ENCODE measurements at places on chromosomes 16 and 17.
A peak's percentile ranks its signal among the peaks of the same experiment; 100 is the strongest.

DNA sequence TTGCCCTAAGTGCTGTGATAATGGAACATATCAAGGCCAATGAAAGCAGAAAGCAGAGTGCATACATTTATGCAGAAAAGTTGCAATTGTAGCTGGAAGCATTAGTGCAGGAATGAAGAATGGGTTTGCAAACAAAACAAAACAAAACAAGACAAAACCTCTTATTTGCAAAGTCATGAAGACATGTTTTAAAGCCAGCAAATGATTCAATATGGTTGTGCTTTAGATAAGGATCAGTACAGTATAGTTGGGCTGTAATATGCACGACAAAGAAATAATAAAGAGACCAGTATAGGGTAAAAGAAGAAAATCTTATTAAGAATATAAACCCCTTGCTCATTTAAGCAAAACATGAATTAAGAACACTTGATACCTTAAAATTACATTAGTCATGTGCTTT is 398.1 kb downstream of the KIF2B start:
- no peak for DNase-seq

GRCh38 chr16:74277974-74278373 is 18.6 kb upstream of the PSMD7 start:
- no peak for DNase-seq

DNA sequence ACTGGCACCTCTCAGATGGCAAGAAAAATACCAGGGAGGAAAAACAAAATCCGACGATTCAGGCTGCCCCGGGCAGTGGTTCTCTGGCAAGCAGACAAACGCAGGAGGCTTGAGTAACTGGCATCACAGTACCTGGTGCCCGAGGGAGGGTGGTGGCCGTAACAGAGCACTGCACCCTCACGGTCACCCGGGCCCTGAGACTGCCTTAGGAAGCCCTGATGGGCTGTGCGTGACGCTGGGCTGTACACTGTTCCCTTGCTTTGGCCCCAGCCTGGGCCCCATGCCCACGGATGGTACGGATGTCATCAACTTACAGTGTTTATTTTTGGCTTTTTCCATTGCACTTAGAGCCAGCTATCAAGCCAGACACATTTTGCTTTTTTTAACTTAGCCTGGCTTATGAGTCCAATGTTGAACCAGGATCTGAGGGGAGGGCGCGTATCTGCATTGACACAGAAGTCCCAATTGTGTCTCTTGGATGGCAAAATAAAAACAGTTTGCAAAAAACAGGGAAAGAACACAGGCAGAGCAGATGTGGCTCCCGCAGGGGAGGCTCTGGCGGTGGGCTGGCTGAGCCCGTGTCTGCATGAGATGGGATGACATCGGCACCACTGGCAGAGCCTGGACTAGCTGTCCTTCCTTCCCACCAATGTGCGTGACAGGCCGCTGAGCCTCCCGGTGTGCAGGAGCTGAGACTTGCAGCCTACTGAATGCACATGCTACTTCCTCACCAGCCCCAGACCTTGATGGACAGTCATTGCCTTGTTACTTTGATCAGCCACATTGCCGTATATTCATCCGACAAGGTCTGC is 287.7 kb downstream of the FOXL1 start:
- DNase-seq, result peak; percentile 44

DNA sequence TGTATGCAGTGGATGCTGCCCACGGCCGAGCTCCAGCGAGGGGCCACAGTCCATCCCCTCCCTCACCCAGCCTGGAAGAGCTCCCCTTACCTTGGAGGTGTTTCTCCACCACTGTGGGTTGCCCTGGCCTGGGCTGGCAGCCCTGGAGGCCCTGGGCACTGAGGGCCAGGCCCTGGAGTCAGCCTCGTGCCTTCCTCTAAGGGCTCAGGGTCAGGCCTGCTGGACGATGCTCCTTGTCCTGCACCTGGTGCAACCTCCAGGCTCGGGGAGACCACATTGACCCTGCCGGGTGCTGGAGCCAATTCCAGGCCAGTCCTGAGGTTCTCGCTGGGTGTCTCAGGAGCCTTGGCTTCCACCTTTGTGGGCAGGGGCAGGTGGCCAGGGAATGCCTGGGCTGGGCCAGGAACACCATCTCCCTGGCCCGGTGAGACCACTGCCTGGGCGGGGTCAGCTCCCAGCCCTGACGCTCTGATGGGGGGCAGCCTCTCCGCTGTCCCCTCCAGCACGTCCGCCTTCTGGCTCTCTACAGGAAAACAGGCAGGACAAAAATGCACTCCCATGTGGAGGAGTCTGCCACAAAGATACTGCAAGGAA is 10.4 kb downstream of the MYLK3 start:
- DNase-seq, result no peak

DNA sequence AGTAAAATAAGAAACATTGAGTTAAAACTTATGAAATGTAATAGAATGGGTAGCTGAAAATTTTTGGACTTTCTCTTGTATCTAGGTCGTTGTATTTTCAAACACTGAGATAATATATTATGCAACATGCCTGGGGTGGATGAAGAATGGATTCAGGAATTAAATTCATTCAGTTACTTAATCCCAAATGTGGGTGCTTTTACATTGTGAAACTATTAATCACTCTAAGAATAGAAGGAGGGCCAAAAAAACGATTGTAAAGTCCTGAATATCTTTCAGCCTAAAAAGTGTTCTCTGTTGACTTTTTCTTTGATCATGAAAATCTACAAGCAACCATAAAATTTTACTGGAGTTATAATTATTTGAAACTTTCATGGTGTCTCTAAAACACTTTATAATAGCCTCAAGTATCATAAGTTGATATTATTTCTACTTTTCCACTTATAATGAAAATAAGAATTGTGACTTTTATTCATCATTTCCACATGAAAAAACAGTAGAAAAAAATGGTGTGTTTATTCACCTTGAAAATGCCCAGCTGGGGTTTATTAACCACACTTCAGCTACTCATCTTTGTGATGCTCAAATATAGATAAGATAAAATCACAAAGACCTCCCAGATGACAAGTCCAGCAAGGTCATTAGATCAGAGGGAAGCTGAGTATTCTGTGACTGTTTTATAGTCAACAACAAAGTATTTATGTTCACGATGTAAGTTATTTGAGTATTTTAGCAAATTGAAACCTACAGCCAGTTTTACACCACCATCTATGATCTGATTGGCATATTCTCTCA is 619.9 kb upstream of the SOX9 start:
- DNase-seq, result no peak

DNA sequence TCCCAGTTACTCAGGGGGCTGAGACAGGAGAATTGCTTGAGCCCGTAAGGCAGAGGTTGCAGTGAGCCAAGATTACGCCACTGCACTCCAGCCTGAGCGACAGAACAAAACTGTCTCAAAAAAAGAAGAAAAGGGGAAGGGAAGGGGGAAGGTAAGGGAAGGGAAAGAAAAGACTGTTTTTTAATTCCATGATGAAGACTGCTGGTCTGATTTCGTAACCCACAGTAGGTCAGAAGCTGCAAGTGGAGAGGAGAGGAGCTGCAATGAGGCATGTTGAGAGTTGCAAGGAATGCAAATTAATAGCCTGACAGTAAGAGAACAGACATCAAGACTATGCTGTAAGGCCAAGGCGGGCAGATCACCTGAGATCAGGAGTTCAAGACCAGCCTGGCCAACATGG is 33.3 kb downstream of the HELZ start:
- DNase-seq, result no peak

GRCh38 chr17:82808921-82809905 is 30.6 kb downstream of the ZNF750 start:
- no peak for DNase-seq

DNA sequence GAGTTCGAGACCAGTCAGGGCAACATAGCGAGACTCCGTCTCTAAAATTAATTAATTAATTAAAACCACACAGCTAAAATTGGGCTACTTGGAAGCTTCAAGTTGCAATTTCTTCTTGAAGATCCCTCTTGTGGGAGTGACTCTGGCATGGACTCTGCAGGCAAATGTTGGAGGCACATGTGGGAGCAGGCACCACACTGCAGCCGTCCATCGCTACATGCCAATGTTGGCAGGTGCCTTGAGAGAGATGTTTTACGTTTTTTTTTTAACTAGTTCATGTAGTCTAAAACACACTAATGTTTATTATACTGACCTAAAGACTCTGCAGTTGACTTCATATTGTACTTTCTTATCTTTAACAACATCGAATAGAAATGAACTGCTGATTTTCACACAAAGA is 7.9 kb upstream of the CCL8 start:
- DNase-seq, result no peak

- DNase-seq, result no peak
Observed at GRCh38 chr17:60934723-60935122, 257.1 kb downstream of the BCAS3 start.

GRCh38 chr17:56083475-56083874 is 69.8 kb upstream of the ANKFN1 start:
- no peak for DNase-seq
